ENCODE measurements at places on chromosomes 1 and 21.

DNA sequence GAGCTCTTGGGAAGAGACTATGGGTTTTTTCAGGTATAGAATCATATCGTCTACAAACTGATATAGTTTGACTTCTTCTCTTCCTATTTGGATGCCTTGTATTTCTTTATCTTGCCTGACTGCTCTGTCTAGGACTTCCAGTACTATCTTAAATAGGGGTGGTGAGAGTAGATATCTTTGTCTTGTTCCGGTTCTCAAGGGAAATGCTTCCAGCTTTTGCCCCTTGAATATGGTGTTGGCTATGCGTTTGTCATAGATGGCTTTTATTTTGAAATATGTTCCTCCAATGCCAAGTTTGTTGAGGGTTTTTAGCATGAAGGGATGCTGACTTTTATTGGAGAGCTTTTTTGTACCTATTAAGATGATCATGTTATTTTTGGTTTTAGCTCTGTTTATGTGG, 170.3 kb downstream of the PTGER3 start:
- DNase-seq: no peak

DNA sequence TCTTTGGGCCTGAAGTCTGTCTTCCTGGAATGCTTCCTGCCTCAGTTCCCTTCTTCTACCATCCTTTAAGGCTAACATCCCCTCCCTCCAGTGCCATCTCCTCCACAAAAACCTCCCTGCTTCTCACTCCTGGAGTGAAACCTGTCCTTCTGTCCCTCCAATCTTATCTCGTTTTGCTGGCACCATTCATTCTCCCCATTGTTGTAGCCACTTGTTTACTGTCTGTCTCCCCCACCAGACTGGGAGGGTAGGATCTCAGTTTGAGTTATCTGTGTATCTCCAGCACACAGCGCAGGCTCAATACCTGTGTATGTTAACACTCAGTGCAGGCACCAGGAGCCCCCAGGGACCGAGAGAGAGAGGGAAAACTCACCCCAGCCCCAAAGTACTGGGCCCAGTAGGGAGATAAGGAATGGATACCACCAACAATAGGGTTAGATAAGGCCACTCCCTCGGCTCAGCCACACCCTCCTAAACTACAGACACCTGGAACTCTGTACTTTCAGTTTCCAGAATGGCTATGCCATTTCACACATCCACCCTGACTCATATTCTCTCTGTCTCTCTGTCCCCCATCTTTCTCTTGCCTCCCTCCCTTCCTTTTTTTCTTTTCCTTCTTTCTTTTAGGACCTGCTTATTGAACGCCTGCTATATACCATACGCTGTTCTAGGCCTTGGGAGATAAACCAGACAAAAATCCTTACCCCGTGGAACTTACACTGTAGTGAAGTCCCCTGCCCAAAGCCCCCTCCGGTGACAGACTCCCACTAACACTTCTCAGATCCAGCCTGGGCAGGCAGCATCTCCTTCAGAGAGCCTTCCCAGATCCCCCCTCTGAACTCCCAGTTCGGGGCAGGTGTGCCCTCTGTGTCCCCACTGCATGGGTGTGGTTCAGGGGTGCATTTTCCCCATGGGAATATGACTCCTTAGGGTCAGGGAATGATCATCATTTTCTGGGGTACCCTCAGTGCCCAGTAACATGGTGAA, 3.3 kb upstream of the SSBP3 start:
- peak; percentile 33 for DNase-seq

DNA sequence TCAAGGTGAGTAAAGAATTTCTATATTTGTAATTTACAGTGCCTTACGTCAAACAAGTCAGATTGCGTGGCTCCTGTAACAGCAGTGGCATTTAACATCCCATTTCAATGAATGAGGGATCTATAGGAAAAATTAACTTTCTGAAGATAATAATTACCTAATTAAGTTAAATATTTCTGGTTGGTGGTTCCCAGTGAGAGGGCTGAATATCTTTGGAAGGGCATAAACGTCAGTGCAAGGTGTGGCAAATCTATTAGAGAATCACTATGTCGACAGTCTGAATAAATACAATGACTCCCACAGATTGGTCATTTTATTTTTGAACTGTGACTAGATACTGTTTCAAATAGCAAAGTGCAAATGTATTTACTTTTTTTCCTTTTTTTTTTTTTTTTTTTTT, 80.0 kb downstream of the S1PR1 start:
- no peak for DNase-seq

DNA sequence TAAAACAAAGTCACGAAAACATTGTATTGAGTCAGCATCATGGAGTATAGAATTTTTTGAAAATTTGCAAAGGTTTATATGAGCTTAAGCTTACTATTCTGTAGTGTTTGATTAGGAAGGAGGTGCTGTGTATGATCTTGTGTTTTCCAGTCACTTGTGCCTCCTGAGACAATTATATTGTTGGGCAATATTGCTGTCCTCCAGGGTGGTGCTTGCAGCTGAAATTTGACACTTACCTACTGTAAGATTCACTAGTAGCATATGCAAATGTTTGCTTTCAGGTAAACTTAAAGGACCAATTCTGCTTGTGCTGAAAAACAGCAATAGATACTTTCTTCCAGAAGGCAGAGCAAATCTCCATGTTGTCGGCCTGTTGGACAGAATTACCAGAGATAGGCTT, 268.0 kb downstream of the TGFB2 start:
- DNase-seq: no peak

DNA sequence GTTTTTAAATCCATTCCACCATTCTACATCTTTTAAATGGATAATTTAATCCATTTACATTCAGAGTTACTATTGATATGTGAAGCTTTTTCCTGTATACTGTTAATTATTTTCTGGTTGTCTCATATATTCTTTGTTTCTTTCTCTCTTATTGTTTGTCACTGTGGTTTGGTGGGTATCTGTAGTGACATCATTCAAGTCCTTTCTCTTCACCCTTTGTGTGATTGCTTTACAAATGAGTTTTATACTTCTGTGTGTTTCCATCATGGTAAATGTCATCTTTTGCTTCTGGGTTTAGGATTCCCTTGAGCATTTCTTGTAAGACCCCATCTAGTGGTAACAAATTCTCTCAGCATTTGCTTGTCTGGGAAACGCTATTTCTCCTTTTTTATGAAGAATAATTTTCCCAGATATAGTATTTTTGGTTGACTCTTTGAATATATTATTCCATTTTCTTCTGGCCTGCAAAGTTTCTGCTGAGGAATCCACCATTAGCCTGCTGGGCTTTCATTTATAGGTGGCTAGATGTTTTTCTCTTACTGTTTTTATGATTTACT, 10.2 kb downstream of the LY9 start:
- no peak for DNase-seq

- no peak for DNase-seq
These were observed 67.3 kb upstream of the ERRFI1 start for GRCh38 chr1:8093221-8093980.

- DNase-seq: no peak
These were observed 264.6 kb upstream of the RAB4A start for GRCh38 chr1:229006121-229006870.

GRCh38 chr1:114024049-114024448, 44.8 kb downstream of the OLFML3 start:
- DNase-seq: no peak

DNA sequence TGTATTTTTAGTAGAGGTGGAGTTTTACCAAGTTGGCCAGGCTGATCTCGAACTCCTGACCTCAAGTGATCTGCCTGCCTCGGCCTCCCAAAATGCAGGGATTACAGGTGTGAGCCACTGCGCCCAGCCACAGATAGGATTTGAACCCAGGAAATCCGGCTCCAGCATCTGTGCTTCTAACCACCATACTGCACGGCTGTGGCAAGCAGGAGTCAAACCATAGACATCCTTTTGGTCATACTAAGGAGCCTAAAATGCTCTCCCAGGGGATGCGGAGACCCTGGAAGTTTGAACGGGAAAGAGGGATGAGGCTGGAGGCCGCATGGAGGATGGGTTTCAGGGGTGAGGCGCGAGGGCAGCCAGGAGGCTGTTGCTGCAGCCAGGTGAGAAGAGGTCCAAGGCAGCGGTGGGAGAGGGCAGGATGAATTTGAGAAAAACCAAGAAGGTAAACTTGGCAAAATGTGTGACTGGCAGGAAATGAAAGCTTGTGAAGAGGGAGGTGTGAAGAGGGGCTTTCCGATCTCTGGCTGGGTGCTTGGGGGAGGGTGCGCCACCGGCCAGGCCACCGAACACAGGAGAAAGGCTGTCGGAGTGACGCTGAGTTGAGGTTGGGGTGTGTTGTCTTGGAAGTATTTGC, 24.0 kb upstream of the CDK18 start:
- DNase-seq: peak; percentile 61

DNA sequence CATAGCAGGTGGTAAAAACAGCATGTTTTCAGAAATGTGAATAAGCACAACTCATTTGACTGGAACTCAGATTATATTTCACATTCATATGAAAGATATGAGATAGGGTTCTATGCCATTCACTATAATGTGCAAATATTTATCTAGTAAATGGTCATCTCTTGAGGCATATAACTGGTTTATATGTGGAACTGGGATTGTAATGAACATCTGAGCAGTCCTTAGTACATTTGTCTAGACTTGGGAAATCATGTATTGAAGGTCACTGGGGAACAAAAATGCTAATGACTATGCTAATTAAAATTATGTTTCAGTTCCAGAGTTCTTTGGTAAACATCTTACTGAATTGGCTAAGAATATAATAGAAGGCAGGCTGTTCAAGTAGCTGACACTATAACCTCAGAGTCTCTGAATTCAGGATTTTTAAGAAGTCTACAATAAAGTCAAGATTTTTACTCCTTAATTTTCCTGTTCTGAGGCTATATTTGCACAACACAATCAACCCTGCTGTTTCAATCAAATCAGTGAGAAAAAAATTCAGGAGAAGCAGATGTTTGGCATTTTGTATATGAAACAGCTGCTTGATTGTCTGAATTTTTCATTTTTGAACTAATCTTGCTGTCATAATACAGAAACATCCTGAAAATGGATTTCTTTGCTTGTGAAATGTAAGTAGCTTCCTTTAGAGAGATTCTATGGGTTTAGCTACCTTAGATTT, 244.8 kb upstream of the RGS18 start:
- no peak for DNase-seq

DNA sequence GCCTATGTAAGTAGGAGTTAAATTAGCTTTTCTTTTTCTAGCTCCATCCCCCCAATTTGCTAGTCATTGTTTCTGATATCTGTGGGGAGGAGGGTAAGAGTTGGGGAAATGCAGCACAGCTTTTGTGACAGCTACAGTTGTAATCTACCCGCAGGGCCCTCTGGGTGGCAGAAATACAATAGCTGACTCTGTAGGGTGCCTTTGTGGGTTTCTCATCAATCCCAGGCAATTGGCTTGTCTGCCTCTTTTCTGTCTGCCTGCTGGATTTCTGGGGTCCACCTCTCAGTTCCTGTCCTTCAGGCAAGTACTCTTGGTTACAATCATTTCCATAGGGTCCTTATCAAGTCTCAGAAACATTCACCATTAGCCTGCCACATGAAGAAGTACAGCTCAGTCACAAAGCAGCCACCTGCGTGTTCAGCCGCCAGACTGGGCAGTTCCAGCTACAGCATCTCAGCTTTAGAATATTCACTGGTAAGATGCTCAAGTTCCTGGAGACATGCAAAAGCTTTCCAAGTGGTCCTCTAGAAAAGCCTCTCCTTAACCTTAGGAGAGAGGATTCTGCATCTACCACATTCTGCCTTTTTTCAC, 19.2 kb upstream of the SLC44A5 start:
- DNase-seq: no peak

- DNase-seq: no peak
These were observed 16.7 kb downstream of the DDX59 start for GRCh38 chr1:200653022-200653462.

GRCh38 chr1:27099135-27099586, 55.8 kb downstream of the SLC9A1 start:
- no peak for DNase-seq

DNA sequence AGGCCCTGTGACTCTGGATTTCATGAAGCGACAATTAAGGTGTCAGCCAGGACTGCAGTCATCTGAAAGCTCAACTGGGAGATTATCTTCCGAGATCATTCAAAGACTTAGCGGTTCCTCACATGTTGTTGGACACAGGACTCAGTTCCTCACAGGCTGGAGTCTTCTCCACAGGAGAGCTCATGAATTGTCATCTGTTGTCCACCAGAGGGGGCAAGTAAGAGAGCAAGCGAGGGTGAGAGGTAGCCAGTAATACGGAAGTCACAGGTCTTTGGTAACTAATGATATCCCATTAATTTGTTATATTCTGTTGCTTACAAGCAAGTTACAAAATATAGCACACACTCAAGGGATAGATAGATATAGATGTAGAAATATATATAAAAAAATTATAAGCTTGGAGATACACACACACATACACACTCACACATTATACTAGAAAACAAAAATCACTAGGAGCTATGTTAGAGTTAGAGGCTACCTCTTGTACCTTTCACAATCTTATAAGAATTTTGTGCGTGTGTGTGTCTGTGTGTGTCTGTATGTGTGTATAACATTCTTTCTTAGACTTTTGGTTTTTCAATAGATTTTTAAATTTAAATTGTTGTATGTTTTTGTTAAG, 1695.3 kb downstream of the BRINP3 start:
- no peak for DNase-seq

DNA sequence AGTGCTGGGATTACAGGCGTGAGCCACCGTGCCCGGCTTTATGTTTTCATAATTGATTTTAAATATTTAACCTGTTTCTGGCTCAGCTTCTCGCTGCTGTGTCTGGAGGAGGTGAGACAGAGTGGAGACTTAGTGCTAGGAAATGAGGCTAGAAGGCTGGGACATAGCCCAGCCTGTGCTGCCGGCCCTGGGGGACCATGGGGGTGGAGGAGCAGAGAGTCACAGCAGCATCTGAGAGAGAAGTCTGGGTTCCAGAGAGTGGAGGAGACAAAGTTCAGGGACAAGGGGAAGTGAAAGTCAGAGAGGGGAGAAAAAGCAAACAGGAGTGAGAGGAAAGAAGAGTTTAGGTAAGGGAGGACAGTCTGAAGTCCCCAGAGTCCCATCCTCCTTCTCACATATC, 71.9 kb downstream of the LHX9 start:
- DNase-seq: no peak

- no peak for DNase-seq
These were observed 854 bp downstream of the MYCL start for GRCh38 chr1:39900662-39901463.

DNA sequence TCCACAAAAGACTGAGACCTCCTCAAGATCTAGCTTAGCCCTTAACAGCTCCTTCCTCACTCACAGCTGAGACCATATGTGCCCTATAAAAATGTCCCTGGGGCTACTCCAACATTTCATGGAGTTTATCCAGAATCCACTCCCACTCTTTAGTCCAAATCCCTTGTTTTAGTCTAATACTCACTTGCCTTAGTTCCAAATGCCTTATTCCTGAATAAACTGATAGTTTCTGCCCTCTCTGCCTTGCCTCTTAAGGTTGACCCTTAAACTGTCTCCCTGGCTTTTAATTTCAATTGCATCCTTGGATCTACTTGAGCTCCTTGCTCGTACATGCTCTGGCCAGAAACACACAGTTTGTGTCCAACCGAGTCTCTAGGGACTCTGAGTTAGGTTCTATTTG, 47.3 kb upstream of the LYPLAL1 start:
- DNase-seq: no peak

- peak; percentile 72 for DNase-seq
These were observed at the start of gene S100A2 for GRCh38 chr1:153565529-153566374. Gene S100A2 (minus strand): TSS chr1:153565844. CDS start chr1:153563877, 1,967 bp downstream.
